ENCODE measurements at places on chromosomes 5 and 9.

DNA sequence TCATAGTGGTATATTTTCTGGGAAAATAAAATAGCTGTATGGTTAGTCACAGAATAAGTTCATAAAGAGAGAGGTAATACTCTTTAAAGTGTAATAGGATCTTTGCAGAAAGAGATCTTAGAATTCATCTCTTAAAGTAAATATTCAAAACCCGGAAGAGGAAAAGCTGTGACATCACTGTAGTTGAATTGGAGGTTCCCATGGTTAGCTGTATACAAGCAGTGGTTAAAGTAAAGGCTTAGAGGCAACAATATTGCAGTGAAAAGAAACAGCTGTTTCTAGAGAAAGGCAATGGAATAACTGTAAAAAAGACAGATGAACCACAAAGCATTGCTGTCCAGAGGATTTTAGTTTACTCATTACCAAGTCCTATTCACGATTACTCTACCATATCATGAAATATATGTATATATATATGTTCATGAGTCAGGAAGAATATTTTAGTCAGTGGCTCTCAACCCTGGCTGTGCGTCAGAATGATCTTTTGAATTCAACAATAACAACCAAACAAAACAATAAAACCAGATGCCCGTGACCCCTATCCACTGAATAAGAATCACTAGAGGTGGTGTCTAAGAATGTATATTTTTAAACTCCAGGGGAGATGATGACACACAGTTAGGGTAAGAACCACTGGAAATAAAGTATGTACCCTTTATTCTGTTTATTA is 4.7 kb downstream of the ERCC6L2 start:
- DNase-seq, result no peak

DNA sequence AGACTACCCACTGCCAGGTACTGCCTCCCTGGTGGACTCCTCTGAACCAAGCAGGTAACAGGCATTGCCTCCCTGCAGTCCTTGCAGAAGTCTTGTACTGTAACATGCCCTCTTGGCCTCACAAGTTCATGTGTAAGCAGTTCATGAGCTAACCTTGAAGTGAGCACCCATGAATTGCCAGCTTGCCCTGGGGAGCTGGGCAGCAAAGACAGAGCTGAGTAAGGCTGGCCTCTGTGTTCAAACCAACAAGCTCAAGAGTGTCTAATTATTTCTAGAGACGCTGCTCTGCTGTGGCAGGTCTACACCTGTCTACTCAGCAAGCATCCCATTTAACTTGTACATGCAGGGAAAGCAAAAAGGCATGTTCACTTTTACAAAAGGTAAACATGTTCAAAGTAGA is 113.5 kb downstream of the FEM1C start:
- DNase-seq, result no peak

- DNase-seq, result no peak
Measured at GRCh38 chr5:140207250-140207964, 32.4 kb downstream of the CYSTM1 start.

GRCh38 chr5:176619203-176619568 is 9.2 kb upstream of the GPRIN1 start:
- DNase-seq, result peak; percentile 95

DNA sequence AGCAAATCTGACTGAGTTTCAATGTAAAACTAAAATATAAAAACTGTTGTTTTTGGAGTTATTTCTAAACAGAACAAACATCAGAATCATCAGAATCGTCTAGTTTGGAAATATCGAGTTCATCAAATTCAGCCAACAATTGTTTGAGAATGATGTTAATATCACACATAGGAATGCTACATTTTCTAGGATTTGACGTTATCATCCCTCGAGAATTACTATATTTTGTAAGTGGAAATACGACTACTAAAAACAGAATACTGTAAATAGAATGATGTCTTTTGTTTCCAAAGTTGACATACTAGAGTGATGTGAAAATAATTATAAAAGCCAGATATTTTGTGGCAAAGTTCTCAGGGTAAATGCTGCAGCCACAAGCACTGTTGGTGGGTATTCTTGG is 805.9 kb downstream of the TLE1 start:
- DNase-seq, result no peak

GRCh38 chr5:73233461-73234203 is 60.6 kb downstream of the TMEM174 start:
- DNase-seq, result peak; percentile 36

- DNase-seq, result no peak
Measured at GRCh38 chr9:79662537-79662956, 90.8 kb downstream of the TLE4 start.

GRCh38 chr9:135138078-135138855 is 50.8 kb downstream of the OLFM1 start:
- DNase-seq, result no peak

DNA sequence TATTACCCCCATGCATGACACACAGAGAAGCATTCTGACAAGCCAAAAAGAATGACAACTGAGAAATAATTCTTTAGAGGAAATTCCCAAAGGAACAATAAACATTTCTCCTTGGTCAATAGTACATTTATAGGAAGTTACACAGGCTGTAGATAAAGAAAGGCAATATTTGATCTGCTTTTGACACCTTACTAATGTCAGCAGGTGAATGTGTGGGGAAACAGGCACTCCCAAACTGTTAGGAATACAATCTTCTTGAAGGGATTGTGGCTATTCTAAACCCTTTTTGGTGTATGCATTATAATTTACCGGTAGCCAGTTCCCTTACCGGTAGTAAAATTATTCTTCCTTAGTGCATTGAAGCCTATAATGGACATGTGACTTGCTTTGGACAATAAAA is 116.1 kb upstream of the FTMT start:
- DNase-seq, result no peak

GRCh38 chr5:165119175-165119574 is 1613.8 kb downstream of the MAT2B start:
- DNase-seq, result no peak

DNA sequence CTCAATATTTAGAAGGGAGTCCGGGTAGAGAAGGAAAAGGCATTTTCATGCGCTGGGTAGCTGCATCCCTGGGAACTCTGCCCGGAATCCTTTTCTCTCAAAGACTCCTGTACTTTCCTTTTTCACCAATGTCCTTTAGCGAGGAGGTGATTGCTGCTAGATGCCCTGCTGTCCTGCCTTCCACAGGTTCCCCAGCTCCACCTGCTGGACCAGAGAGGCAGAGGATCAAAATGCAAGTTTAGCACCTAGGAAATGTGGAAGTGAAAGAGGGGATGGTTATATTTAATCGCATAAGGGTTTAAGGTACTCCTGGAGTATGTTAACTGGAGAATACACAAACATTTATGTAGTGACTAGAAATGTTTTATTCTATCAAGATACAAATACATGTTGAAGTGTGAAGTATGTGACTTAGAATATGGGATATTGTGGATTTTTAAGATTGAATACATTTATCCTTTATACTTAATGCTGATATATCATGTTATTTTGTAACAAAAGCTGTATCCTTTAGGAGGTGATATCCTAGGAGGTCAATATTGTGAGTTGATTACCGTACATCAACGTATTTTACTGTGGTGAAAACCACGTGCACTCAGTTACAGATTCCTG is 145.7 kb downstream of the ARHGAP26 start:
- DNase-seq, result peak; percentile 41
